KBM-7 (cell line): ENCODE measurements at places on chromosomes 12 and 14.

DNA sequence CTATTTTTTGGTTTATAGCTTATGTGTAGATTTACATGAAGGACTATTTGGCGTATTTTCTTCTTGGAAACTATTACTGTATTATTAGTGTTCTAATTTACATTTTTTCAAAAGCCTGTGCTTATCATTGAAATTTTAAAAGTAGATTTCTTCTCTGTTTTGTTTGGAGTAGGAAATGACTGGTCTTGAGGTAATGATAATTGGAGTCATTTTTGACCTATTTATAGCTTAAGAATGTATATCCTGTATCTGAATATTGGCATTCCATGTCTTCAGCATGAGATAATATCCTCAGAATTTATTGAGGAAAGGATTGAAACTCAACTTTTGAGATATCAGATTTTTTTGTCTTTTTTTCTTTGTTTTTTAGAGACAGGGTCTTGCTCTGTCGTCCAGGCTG is 193.4 kb downstream of the ERC1 start:
- DNase-seq = no peak

- no peak for DNase-seq
Observed at GRCh38 chr14:97329701-97330100, 532.5 kb downstream of the VRK1 start.

DNA sequence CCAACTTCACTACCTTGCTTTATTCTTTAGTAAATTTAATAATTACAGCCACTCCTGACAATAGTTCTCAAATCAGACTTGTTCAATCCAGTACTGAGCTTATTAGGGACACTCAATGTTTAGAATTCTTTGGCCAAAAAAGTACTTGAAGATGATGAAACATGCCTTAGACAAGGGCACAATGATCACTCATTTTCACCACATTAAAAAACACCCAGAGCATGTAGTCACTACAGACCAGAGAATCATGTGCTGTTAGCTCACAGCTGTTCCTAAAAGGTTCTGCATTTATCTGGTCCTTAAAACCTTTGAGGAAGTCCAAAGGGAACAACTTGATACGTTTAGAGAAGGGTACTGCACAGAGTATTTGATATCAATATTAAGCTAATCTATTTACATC is 98.7 kb downstream of the INSM2 start:
- DNase-seq = no peak

GRCh38 chr12:15996254-15996653 is 85.1 kb downstream of the DERA start:
- DNase-seq = no peak

DNA sequence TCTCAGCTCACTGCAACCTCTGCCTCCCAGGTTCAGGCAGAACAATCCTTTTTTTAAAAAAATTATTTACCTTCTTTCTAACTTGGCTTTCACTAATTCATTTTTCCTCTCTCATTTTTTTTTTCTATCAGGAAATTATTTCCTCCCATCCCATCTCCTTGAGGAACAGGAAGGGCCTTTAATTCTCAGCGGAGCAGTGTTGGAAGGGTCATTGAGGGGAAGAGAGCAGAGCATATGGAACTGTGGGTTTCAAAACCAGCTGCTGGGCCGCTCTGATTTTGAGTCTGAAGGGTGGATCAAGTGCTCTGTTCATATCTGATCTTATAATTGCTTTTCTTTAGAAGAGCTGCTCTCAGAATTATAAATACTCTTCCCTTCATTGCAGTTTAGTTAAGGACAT is 29.0 kb downstream of the NUBPL start:
- no peak for DNase-seq

GRCh38 chr12:67910360-67911274 is 78.6 kb upstream of the IFNG-AS1 start:
- DNase-seq = no peak

DNA sequence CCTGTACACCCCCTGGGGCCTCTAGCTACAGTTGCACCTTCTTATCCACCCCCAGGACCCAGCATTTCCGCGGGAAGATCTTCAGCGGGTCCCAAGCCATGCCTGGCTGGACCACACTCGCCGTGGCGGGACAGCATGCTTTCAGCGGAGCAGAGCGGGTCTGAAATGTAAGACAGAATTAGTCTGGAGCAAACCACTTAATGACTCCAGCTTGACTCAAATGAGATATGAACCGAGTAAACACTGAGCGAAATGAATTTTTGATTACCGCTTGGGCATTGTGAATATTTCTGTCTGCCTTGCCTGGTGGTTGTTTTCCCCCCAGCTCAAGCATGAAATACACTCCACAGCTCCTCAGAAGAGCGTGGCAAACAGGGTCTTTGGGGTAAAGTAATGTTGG is 60.8 kb downstream of the SLC24A4 start:
- DNase-seq = no peak

- no peak for DNase-seq
Observed at GRCh38 chr12:92130999-92131398, 14.6 kb downstream of the BTG1 start.

- peak; percentile 70 for DNase-seq
Observed at GRCh38 chr12:1692895-1693610, 2.2 kb downstream of the ADIPOR2 start.

DNA sequence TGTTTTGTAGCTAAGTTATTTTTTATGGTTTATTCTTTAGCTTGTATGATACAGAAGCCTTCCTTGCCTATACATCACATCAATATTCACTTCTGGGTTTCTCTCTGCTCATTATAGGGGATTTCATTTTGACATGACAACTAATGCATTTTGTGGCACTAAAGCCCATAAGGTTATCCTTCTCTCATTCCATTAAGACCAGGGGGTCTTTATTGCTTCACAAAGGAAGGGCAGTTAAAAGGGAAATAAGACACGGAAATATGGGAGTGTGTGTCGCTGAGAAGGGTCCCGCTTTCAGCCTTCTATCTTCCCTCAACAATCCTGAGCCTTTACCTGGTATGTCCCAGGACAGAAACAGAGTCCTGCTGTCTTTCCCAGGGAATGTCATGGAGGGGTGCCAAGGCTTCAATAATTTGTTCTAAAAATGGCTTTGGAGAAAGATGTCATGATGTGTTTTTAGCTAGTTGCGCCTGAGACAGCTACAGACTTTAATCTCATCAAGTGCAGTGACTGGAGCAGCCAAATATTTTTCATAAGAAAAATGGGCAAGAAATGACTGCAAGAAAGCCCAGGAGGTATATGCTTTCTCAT is 1145.4 kb upstream of the TMEM132C start:
- no peak for DNase-seq

- no peak for DNase-seq
Observed at GRCh38 chr12:120115692-120116440, 687 bp downstream of the RAB35 start.

GRCh38 chr12:47767216-47767724 is 5.8 kb upstream of the SLC48A1 start:
- DNase-seq = no peak
